Cardiac septum (tissue), 1 donor: ENCODE measurements at places on chromosomes 3 and 15.

DNA sequence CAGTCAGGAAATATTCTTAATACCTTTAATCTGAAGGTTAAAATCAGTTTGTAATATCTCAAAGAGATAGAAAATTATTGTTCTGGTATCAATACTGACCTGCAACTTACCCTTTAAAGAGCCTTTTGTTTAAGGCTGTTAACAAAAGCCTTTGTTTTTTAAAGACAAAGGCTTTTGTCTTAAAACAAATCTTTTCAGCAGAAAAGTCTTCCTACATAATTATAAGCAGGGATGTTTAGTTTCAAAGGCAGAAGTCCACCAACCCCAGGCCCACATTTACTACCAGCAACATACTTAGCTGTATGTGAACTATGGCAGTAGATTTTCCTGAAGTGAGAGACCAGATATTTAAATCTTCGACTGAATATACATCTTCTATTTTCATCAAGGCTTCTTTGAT is 36.2 kb downstream of the SLC30A4 start:
- no peak for DNase-seq

DNA sequence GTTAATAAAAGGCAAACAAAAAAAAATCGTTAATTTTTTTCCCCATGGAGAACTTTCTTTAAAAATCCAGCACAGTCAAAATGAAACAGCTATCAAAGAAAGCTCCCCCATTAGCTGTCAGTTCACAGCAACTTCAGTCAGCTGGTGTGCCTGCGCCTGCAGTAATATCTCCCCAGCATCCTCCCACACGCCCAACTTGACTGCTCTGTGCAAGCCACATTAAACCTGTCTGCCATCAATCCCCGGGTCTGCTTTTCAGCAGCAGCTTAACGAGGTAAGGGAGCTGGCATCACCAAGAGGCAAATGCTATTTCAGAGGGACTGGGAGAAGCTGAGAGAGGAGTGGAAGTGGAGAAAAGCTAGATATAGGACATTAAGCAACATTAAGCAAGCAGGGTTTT is 337.5 kb downstream of the GAP43 start:
- no peak for DNase-seq

DNA sequence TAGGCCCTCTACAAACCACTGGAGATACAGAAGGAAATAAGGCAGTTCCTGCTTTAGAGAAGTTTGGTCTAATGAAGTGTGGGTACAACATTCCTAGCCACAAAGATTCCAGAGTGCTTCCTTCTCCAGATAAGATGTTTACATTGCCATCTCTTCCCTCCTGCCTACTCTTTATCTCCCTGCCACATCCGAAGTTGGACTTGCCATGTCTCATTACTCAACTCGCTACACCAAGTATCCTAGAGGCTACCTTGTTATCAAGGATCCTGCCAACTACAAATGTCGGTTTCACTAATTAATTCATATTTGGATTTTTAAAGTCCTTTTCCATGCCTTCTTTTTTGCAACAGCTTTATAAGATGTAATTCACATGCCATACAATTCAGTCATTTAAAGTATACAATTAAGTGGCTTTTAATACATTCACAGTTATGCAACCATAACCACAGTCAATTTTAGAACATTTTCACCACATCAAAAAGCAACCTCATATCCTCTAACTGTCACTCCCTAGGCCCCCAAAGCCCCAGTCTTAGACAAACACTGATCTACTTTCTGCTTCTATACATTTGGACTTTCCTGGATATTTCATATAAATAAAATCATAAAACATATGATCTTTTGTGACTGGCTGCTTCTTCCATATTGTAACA is 53.7 kb upstream of the CSTA start:
- DNase-seq = no peak

DNA sequence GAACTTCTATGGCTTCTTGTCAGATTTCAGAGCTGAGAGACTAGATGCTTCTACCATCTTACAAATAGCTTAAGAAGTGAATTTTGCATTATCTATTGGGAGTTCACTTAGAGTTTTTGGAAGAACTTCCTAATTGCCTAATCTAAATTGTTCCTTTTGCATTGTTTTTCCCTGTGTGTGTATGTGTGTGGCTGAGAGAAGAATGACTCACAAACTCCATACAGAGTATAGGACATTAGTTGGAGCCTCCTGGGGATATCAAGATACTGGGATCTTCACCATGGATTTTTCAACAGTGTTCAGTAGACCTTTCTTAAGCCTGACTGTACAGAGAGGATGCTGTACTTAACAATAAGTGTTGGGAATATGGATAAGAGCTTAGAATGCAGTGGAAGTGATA is 10.9 kb downstream of the TLNRD1 start:
- no peak for DNase-seq

GRCh38 chr3:184874709-184875644 is 63.0 kb downstream of the VPS8 start:
- no peak for DNase-seq

DNA sequence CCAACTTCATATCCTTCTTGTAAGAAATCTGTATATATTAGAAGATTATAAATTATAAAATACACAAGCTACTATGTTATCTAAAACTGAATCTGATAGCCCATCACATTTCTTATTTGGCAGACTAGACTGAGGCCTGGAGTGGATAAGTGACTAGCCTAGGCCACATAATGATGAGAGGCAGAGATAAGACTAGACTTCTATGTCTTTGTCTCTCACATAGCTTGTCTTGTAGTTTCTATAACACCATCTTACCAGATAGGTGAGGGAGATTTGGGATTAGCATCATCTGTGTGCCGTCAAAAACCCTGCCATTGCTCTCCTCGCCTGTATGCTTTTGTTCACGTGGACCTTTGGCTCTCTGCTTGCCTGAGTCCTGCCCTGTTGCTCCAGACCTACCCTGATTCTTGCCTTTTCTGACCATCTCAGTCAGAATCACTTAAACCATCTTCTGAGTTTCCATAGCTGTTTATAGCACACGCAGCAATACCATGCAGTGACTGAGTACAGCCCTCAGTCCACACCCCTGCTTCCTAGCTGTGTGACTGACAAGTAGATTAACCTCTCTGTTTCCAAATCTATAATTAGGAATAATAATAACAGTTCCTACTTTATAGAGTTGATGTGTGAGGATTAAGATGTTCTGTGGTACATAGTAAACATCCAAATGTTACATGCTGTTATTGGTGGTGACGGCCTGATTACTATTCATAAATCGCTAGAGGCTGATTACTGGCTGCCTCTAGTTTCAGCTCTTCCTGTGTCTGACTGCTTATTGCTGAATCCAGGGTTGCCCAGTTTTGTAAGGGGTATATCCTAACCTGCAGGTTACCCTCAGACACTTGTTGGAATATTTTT is 49.7 kb downstream of the PDE8A start:
- DNase-seq = no peak

DNA sequence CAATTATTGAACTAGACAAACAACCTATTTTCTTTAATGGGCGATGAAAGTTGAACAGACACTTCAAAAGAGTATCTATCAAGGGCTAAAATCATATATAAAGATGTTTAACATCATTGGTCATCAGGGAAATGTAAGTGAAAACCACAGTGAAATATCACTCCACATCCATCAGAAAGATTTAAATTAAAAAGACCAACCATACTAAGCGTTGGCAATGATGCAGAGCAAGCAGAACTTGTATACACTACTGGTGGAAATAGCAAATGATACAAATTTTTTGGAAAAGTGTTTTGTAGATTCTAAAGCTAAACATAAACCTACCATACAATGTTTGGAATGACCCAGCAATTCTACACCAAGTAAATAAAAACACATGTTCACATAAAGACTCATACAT is 65.9 kb upstream of the THBS1 start:
- no peak for DNase-seq

- no peak for DNase-seq
Measured at GRCh38 chr15:42499858-42500609, 4.6 kb downstream of the SNAP23 start.

GRCh38 chr3:183538486-183538885 is 17.0 kb downstream of the KLHL6 start:
- no peak for DNase-seq

DNA sequence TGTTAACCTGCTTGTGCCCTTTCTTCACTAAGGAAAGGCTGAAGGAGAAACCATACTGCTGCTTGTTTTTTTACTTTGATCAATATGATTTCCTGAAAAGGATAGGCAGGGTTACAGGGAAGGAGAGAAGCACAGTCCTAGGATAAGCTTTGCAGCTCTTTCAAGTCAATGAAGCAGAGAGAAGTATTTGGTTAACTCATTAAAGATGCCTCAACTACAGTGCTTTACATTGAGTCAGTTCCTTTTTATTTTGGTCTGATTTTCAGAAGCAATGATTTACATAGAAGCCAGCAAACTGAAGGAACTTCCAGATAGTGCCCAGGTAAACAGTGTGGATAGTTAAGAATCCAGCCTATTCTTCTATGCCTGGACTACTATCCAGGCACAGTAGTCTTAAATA is 64.8 kb downstream of the ARIH1 start:
- DNase-seq = no peak

- no peak for DNase-seq
Measured at GRCh38 chr3:151687076-151687475, 46.7 kb upstream of the AADACL2 start.

DNA sequence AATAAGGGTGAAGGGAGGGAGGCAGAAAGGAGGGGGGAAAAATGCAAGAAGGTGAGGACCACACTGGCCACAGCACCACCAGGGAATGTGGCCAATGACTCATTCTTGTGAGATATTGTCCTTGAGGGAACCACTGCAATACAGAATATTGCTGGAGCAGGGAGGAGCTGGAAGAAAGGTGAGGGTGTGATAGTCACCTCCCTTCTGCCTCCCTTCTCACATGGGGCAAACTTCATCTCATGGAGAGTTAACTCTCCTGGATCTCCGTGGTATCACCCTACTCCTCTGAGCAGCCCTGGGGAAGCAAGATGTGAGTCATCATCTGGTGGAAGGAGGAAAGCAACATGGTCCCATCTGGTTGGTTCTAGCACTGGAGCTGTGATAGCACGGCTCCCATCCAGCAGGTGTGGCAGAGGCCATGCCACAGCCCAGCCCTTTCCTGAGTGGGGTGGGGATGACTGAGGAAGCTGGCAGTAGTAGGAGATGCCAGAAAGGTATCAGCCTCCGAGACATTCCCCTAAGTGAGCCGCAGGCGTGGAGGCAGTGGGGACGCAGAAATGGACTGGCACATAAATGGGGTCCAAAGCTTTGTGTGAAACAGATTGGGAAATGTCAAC is 115.9 kb upstream of the LPP start:
- no peak for DNase-seq

GRCh38 chr15:71511796-71512681 is 298.3 kb upstream of the NR2E3 start:
- DNase-seq = no peak
